ENCODE measurements at places on chromosomes 2 and 18.

GRCh38 chr2:13524492-13524891 lies 807.8 kb downstream of the TRIB2 start:
- DNase-seq = no peak

DNA sequence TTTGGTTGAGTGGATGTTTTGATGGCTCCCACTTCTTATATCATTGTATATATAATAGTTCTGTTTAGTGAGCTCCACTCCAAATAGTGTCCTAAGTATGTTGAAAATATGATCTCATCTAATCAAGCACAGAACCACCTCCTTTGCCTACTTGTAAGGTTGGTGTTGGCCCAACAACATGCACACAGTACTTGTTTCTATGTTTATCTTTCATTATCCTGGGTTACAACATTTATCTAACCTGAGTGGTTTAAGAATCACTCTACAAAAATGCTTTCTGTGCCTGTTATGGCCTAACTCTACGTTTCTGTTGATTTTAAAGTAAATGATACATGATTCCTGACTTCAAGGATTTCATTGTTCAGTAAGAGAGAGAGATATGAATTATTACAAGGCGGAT lies 281.9 kb downstream of the FIGN start:
- DNase-seq = no peak

DNA sequence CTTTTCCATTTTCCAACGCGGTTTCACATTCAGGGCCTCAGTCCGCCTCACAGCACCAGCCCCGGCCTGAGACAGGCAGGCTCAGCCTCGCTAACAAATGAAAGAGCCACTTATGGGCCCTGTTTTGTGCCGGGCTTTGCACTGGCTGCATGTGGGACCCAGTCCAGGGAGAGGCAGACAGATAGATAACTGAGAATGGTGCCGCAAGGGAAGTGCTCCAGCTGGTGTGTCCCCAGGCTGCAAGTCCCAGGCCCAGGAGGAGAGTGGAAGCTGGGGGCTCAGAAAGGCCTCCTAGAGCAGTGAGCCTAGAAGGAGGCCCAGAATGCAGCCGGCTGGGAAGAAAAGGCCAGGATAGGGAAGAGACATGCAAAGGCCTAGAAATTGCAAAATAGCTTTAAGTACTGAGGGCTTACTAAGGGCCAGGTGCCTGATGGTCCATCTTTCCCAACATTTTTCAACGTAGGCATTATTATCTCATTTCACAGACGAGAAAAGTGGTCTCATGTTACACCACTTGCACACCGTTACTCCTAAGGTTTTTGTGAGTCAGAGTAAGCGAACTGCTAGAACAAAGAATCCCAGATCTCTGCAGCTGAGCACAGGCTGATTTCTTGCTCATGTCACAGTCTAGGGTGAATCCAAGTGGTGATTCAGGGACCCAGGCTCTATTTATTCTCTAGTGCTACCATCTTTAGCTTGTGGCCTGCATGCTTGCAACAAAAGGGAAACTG lies 26.0 kb downstream of the ADRA2B start:
- DNase-seq = no peak

- DNase-seq = no peak
Measured at GRCh38 chr2:96152304-96153161, 7.3 kb upstream of the DUSP2 start.

- DNase-seq = no peak
Measured at GRCh38 chr2:84131278-84131830, 327.7 kb downstream of the SUCLG1 start.

GRCh38 chr18:34867520-34867919 lies 157.4 kb downstream of the DTNA start:
- no peak for DNase-seq

DNA sequence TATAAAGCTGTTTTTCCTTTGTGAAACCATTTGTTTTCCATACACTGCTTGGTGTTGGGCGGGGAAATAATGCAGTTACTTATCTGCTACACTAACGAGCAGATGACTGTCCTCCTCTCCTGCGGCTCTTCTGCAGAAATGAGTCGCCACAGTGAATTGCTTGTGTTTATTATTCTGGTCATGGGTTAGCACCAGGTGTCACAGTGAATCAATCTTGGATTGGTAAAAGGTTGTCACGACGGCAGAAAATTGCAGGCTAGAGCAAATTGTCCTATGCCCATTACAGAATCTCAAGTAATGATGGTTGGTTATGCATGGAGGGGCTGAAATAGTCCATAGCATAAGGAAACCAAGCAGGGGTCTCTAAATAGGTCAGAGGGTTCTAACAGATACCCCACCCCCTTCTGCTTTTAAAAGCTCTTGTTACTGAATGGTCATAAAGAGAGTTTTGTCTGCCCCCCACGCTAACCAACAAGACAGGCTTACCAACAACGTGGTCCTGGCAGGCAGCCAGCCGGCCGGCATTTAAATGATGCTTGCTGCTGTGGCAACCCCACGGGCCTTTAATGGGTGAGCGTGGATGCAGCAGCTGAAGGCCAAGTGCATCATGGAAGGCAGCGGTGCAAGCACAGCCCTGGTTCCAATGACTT lies 29.5 kb downstream of the RAB31 start:
- no peak for DNase-seq

- no peak for DNase-seq
Measured at GRCh38 chr18:38747153-38747552, 1181.6 kb upstream of the CELF4 start.

GRCh38 chr2:131413148-131413747 lies 49.3 kb upstream of the RAB6D start:
- DNase-seq = peak; percentile 19

DNA sequence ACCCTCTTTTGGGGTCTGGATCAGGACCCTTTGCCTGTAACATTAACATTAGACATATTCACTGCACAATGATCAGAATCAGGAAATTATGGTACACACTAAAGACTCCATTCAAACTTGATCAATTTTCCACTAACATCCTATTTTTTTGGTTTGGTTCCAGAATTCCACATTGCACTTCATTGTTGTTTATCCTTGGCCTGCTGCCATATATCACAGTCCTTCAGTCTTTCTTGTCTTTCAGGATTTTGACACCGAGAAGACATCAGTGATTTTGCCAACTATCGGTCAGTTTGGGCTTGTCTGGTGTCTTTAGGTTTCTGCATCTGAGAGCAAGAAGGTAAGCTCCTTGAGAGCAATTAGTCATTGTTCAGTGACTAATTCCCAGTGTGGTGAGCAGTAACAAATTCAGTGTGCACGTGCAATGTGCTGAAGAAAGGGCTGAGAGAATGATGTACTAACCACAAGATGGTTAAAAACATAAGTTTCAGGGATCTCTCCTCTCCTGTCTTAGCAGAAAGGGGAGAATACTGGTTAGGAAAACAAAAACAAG lies 23.5 kb downstream of the MARCHF4 start:
- DNase-seq = no peak

- no peak for DNase-seq
Measured at GRCh38 chr18:36315736-36316135, 18.2 kb downstream of the FHOD3 start.

- DNase-seq = no peak
Measured at GRCh38 chr2:15801904-15802303, 138.4 kb upstream of the MYCN start.

- no peak for DNase-seq
Measured at GRCh38 chr18:39162013-39162827, 1596.6 kb upstream of the CELF4 start.

DNA sequence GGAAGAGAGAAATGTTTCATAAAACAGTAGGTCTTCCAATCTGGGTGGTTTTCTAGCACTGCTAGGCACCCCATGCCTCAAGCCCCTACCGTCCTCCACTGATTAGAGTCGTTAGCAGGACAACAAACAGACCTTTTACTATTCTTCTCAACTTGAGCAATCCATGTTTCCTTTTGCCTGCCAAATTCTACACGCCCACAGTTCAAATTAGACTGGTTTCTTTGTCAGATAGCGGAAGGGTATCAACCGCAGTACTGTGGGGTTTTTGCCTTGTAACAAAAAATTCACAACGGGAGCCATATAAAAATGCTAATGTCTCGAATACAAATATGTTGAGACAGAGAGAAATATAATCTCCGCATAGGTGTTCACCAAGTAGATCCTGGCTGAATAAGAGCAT lies 59.9 kb downstream of the VIT start:
- no peak for DNase-seq

DNA sequence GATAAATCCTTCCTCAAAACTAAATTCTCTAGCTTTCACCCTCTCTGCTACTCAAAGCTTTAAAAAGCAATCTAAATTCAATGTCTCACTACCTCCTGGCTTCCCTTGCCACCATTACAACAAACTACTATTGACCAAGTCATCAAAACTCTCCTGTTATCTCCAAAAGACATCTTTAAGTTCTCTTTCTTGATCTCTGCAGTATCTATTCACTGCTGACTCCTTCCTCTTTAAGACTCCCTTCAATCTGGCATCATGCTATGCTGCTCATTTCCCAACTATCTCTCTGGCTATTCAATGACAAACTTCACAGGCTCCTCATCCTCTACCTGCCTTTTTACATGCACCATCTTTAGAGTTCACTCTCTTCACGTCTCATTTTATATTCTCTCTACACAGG lies 5.9 kb downstream of the PPP3R1 start:
- DNase-seq = no peak

DNA sequence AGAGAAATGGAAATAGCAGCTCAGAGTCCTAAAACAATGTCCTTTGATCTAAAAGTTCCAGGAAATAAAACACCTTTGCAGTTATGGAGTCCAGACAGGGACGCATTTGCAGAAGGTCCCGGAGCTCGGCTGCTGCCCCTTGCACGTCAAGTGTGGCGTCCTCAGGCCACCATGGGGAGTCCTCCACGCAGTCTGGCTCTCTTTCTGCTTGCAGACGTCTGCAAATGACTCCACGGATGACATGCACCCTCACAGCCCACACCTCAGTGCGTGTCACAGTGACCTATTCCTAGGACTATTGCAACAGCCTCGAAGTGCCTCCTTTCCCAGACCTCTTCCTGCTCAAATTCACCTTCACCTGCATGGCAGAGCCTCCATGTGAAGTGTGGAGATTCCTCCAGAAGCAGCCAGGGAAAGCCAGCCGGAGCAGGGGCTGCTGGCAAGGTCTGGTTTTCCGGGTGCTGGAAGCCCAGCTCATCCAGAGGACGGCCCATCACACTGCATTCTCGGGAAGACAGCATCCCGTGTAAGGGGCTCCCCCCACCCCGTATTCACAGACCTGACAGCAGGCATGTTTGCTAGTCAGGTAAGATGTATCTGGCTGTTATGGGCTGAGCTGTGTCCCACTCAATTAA lies 137.7 kb downstream of the ASB1 start:
- DNase-seq = no peak

- DNase-seq = no peak
Measured at GRCh38 chr2:37874470-37874869, 50.6 kb upstream of the RMDN2 start.

GRCh38 chr18:79774111-79774510 lies 23.6 kb upstream of the KCNG2 start:
- no peak for DNase-seq

DNA sequence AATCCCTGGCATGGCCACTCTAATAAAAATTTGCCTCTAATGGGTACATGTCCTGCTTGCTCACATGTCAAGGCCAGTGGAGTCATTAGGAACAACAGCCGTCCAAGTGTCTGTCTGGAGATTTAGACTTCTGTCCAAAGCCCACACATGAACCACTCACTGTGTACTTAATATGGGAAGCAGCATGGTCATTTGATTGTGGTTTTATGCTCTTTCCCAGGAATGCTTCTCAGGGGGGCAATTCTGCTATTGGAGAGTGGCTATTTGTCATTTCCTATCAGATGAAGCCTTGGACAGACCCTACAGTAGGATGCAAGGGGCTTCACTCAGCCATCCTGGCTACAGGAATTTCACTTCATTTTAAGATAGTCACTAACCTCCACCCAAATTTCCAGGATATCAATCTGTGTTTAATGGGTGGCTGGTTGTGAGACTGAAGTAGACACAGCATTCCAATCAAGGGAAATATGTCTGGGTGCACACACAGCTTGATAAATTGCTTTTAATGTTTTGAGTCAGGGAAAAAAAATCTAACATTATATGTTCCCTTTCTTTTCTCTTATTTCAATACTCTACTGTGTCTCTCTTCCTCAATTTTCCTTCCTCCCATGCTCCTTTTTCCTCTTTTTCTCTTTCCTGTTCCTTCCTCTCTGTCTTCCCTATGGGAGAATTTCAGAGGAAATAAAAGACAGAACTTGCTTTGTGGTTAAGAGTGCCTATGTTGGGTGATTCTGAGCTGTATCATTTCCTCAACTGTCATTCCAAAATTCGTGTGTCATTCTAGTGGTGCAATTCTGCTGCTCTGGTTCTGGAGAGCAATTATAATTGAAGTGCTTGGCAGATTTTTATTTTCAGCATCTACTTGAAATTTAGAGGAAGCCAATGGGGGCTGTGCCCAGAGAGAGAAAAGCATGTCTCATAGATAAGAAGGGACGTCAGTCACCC lies 320.1 kb downstream of the OSR1 start:
- DNase-seq = no peak

DNA sequence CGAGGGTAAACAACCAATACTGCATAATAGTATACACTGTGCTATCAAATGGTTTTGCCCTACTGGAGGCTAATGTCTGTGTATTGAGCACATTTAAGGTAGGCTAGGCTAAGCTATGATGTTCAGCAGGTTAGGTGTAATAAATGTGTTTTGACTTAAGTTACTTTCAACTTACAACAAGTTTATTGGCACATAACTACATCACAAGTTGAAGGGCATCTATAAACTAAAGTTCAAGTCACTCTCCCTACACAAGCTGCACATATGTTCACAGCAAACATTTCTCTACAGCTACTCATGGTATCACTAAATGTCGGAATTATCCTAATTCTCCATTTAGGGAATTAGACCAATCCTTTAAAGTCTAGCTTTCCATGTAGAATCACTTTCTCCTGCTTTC lies 11.4 kb downstream of the ARL5A start:
- DNase-seq = no peak

GRCh38 chr2:166468124-166469024 lies 25.7 kb downstream of the SCN7A start:
- DNase-seq = no peak

- DNase-seq = no peak
Measured at GRCh38 chr2:196924051-196924450, 2.5 kb downstream of the PGAP1 start.

- DNase-seq = no peak
Measured at GRCh38 chr2:86543335-86543734, 19.9 kb downstream of the CHMP3 start.

- DNase-seq = no peak
Measured at GRCh38 chr18:38115201-38115600, 549.6 kb upstream of the CELF4 start.

DNA sequence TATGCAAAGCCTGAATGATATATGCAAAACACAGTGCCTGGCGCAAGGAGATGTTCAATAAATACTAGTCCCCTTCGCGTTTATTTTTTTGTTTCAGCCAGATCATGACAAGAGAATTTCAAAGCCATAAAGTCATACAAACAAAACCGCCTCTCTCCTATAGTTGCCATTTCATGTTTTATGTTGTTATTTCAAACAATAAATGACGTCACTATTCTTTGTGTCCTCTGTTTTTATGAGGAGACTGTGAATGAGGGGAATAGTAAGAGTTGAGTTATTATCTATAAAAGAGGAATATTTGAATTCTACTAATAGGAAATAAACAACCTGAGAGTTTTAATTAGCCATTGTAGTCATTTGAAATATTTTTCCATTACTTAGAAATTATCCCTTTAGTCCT lies 464.5 kb downstream of the THSD7B start:
- no peak for DNase-seq

Data from stimulated activated CD4-positive, alpha-beta T cell treated with anti-CD3 and anti-CD28 coated beads, Interleukin-2, amount 100 ng/mL, for 48 hours (primary cell).